Kidney tubule cell (primary cell): ENCODE measurements at places on chromosomes 3 and 15.
A peak's percentile ranks its signal among the peaks of the same experiment; 100 is the strongest.

- DNase-seq = no peak
Observed at GRCh38 chr15:85746641-85747040, 48.1 kb downstream of the KLHL25 start.

- peak; percentile 78 for DNase-seq
Observed at GRCh38 chr15:27844018-27844666, 255.0 kb downstream of the OCA2 start.

DNA sequence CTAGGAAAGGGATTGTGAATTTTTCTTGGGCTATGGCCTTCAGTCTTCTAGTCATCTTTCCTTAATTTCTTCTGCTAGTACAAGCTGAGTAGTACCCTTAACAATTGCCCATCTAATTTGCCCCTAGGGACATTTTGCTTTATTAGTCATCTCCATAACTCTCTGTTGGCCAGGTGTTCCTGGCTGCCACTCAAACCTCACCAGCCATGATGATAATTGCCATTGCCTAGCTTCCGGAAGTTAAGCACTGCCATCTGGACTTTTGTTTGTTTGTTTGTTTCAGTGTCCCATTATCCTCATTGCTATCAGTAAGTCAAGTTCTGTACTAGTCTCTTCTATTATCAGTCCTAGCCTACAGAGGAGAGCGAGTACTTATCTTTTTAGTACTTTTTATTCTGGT lies 36.6 kb upstream of the UBL7 start:
- DNase-seq = peak; percentile 39

GRCh38 chr3:123862152-123862551 lies 22.0 kb downstream of the MYLK start:
- no peak for DNase-seq

- peak; percentile 44 for DNase-seq
Observed at GRCh38 chr15:93028632-93029213, 60.3 kb downstream of the RGMA start.

- DNase-seq = no peak
Observed at GRCh38 chr15:74367296-74367854, at the start of gene CYP11A1. Gene CYP11A1, minus strand, starts transcription at chr15:74367646. Its CDS starts 61 bp downstream, at chr15:74367585.

GRCh38 chr3:147392625-147392946 lies 13.8 kb downstream of the ZIC4 start:
- DNase-seq = no peak

DNA sequence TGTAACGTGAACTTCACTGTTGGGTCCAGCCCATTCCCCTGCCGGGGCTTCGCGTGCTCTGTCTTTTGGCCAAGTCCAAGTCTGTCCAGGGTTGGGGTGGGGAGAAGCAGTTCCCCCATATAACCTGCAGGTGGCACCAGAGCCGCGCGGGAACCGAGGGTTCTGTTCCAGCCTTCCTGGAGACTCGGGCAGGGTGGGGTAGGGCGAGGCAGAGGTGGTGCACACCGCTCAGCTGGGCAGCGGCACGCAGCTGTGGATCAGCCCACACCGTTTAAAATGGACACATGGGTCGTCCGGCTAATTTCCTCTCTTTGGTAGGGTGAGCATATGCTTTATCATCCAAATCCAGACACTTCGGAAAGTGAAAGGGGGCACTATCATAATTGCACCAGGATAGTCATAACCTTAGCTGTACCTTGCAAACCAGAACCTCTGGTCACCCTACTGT lies 118.1 kb downstream of the TBC1D2B start:
- DNase-seq = peak; percentile 66

DNA sequence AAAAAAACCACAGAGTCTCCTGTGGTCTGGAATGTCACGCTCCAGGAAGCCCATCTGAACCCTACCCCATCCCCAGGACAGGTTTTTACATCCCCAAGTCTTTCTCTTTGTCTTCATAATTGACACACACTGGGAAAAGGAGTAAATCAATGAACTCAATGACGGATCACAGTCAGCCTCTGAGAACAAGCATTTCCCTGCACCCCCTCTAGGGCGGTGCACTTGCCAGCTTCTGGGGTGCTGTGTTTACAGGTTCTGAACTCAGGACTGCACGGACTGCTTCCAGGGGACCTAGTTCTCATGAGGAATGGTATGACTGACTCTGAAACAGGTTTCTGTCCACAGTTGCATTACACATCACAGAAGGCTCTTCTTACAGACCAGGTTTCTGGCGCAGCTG lies 81.1 kb downstream of the NUP210 start:
- peak; percentile 9 for DNase-seq

DNA sequence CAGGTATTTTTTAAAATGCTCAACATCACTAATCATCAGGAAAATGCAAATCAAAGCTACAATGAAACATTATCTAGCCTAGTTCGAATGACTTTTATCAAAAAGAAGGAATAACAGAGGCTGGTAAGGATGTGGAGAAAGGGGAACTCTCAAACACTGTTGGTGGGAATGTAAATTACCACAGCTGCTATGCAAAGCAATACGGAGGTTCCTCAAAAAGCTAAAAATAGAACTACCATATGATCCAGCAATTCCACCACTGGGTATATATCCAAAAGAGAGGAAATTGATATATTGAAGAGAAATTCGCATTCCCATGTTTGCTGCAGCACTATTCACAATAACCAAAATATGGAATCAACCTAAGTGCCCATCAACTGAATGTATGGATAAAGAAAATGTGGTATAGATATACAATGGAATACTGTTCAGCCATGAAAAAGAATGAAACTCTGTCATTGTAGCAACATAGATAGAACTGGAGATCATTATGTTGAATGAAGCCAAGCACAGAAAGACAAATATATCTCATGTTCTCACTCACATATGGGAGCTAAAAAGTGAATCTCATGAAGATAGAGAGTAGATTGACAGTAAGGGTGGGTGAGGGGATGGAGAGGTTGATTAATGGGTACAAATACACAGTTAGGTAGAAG lies 19.7 kb upstream of the CLN6 start:
- DNase-seq = no peak

GRCh38 chr3:127209155-127209839 lies 16.4 kb downstream of the PRR23E start:
- DNase-seq = no peak

- no peak for DNase-seq
Observed at GRCh38 chr15:45637141-45637540, 2.3 kb downstream of the SQOR start.

GRCh38 chr15:71812966-71813722 lies 2.8 kb downstream of the NR2E3 start:
- DNase-seq = no peak

- peak; percentile 95 for DNase-seq
Observed at GRCh38 chr3:143084856-143085731, 34.5 kb upstream of the CHST2 start.

- peak; percentile 60 for DNase-seq
Observed at GRCh38 chr3:99915906-99916432, 98.3 kb downstream of the CMSS1 start.

DNA sequence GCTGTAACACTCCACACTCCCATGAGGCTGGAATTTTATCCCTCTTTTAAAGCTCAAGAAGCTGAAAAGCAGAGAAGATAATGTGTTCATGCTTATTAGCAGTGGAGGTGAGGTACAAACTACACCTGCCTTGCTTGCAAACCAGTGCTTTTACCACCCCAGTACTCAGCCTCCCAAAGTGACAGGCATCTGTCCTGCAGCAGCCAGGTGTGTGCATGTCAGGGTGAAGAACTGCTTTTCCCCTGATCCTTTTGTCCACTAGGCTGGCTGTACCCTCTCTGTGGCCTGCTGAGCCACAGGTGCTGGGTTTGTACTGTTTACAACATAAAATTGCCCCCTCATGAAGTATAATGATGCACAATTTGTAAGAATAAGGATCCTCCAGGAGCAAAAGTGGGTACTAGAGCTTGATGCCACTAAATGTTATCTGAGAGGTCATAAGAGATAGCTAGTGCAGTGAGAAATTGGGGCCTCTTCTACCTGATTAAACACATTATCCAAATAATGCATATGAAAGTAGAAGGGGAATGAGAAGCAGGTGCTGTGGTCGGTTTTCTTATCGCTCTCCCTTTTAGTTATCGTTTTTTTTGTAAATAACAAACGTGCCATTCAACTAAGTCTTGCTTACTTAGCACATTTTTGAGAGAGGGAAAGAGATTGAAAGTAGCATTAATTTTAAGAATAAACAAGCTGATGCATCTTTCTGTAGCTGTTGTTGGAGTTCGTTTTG lies 39.2 kb upstream of the GADL1 start:
- no peak for DNase-seq

DNA sequence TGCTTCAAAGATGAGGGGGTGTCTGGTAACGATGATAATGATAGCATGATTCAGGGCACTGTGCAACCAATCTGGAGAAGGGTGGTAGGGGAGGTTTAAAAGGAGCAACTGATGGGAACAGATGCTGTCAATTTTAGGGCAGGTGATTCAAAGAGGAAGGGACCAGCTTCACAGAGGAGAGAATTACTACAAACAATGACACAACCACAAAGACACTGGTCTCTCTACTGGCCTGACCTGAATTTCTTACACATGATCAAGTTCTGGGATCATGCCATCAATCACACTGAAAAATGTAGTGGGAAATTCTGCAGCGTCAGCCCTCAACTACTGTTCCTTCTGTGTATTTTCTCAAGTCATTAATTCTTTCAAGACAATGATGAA lies 2.6 kb upstream of the CDV3 start:
- peak; percentile 89 for DNase-seq

DNA sequence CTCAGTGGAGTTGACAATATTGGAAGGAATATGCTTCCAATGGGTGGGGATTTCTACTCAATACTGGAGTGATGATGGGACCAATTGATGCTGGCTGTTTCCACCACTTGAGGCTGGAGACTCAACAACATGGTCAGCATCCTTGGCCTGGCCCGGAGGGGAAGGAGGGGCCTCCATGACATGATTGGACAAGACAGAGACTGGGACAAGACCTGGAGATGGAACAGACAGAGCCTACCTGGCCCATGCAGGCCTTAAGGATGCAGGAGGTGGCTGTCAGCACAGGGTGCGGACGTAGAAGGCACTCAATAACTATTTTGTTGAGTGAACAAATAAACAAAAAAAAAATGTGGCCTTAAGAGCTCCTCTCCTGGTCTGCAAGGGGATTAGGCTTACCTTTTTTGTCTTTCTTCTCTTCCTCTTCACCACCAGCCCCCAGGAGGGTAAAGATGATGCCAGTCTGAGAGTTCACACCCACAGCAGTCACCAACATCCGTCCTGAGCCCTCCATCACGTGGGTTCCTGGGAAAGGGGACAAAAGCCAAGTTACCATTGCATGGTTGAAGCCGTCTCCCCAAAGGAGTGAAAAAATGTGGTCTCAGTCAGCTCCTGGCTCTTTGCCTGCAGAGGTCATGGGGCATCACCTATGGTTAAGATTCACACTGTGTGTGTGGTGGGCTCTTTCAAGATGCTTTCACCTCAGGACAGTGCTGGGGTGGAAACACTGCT lies 67.1 kb upstream of the SEC13 start:
- peak; percentile 5 for DNase-seq

GRCh38 chr15:100710744-100711515 lies 108.5 kb downstream of the ASB7 start:
- DNase-seq = no peak

DNA sequence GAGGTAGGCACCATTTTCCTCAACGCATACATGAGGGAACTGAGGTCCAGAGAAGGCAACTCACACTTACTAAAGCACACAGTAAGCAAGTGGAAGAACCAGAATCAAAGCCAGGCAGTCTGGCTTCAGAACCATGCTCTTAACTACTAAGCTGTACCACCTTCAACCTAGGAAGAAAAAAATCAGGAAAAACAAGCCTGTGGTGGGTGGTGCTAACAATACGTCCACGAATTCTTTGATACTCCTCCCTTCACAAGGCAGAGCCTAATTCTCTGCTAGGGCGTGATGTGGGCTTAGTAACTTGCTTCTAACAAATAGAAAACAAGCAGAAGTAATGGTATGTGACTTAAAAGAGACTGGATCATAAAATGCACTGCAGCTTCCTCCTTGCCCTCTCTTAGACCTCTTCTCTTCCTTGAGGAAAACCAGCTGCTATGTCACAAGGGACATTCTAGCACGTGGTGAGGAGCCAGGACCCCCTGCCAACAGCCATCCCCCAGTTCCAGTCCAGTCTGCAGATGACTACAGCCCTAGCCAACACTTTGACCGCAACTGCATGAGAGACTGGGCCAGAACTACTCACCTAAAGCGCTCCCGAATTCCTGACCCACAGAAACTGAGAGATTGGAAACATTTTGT lies 36.9 kb downstream of the HACD2 start:
- no peak for DNase-seq

GRCh38 chr3:65995515-65995914 lies 43.2 kb downstream of the MAGI1 start:
- DNase-seq = no peak

DNA sequence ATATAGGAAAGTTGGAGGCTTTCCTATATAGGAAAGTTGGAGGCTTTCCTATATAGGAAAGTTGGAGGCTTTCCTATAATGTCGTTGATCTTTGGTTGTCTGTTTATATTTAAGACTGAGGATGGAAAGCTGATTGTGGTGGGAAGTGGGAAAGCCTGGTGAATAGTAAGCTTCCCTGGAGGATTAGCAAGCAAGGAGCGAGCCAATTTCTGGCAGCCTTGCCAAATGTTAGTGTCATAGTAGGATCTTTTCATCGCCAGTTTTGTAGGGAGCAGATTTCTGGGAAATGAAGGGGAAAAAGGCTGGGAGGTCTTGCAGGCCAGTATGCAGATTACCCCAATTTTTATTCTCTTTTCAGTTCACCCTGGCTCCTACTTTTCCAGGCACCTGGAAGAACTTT lies 39.9 kb upstream of the CCNL1 start:
- no peak for DNase-seq

DNA sequence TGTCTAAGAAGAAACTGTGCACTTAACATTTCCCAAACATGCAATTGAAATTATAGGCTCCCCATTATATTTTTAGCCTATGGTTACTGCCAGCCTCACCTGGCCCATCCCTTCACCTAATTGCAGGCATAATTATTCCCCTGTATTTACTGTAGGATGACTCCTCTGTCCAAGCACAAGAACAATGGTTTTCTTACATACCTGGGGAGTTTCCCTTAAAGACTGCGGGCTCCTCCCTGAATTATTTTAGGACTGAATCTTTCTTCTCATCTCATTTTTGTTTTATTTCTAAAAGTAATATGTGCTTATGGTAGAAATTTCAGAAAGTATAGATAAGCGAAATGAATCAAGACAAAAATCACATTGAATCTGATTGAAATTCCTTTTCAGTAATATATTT lies 11.4 kb downstream of the TM4SF1 start:
- DNase-seq = peak; percentile 59

DNA sequence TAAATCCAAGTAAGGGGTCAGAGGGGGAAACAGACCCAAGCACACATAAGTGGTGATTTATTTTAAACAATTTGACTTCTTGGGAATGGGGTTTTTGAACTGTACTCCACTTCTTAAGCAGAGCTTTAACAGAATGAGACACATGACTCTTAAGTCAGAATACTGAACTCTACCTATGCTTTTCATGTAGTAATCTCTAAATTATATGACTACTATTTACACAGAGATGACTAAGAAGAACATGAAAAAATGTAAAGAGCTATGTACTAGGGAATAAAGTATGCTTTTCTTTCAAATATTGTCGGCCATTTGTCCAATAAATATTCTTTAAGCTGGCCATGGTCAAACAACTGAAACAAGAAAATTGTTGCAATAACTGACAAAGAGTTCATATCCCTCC lies 35.2 kb downstream of the TRANK1 start:
- DNase-seq = no peak

GRCh38 chr3:107452436-107452835 lies 70.3 kb upstream of the BBX start:
- DNase-seq = peak; percentile 39

- no peak for DNase-seq
Observed at GRCh38 chr3:48135552-48136495, 52.4 kb downstream of the CDC25A start.
